ENCODE measurements at places on chromosomes 5 and 9.

- no peak for DNase-seq
Measured at GRCh38 chr9:135023786-135024405, 63.6 kb upstream of the OLFM1 start.

DNA sequence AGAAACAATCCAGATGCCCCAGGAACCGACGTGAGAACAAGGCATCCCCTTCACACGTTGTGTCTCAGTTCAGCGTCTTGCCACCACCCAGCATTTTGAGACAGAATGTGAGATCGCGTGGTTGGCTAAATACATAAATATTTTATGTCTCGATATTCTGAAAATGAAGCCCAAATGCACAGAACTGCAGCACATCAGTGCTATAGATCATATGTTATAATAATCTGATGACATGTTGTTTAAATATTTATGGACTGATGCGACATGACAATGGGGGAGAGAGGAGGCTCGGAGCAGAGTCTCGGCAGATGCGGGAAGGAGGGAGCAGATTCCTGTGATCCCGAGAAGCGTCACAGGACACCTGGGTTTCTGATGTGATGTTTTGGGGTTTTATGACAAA is 10.9 kb downstream of the NEK6 start:
- DNase-seq: no peak

DNA sequence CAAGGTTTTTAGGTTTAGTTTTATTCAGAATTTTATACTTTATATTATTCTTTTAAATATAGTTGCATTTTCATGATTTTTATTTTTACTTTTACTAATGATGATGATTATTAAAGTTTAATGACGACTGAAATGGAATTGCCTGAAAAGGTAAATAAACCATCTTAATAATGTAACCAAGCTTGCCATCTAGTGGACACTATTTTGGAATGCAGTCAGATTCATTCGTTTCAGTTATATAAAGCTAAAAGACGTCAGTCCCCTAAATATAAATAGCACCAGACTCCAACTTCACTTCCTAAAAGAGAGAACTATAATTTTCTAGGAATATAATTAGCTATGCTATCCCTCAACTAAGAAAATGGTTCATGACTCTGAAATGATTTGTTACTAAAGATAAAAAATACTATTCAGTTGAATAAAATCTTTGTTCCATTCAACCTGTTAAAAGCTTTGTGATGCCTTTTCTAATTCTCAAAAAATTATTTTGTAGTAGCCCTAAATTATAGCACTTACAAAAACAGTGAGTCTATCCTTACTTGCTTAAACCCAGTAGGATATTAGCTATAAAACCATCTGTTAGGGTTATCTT is 19.9 kb downstream of the ABITRAM start:
- DNase-seq: peak; percentile 68

GRCh38 chr9:70439991-70440706 is 25.7 kb upstream of the KLF9 start:
- peak; percentile 82 for DNase-seq

DNA sequence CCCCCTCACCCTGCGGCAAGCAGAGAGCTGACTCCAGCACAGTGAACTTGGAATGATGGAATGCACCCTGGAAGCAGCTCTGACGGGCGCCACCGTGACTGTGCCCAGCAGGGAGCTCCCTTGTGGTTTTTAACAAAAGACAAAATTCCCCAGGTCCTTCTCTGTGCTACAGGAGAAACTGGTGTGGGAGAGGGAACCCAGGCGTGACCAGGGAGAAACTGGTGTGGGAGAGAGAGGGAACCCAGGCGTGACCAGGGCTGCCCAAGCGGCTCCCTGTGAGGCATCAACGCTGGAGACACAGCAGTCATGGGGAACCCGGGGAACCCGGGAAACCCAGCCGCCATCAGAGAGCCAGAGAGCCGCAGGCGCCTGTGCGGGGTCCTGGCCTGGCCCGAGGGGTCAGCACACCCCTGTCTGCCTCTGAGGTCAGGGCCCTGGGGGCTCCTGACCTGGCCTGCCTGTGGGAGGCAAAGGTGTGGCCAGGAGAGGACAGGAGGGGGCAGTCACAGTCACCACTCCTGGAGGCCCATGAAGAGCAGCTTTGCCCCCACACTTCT is 3.1 kb upstream of the AHRR start:
- peak; percentile 18 for DNase-seq

DNA sequence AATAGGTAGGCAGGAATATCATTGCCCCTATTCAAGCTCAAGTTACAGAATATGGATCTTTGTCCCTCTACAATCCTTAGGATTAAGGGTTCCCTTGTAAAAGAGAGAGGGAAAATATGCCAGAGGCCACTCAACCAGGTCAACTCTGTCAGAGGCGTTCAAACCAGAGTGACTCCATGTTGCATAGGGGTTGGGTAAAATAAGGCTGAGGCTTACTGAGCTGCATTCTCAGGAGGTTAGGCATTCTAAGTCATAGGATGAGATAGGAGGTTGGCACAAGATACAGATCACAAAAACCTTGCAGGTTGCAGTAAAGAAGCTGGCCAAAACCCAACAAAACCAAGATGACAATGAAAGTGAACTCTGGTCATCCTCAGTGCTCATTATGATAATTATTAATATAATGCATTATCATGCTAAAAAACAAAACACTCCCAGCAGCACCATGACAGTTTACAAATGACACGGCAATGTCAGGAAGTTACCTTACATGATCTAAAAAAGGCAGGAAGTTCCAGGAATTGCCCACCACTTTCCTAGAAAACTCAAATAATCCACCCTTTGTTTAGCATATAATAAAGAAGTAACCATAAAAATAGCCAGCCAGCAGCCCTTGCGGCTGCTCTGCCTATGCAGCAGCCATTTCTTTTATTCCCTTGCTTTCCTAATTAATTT is 64.8 kb downstream of the ERP44 start:
- no peak for DNase-seq

DNA sequence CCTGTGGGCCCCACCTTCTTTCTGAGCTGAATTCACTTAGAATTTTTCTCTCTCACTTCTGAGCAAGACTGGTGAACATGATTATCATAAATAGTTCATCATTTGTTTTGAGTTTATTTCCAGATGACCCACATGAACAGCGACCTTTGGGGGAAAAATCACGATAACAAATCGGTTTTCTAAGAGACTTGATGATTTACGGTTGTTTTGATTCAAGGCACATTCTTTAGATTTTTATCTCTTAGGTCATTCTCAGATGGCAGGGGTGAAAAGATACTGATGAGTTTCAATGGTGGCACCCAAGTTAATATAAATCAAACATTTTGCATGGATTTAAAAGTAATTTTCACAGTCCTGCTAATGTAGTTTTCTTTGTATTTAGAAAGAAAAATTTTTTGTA is 95.1 kb downstream of the DMXL1 start:
- peak; percentile 7 for DNase-seq

GRCh38 chr9:36456480-36457065 is 56.5 kb upstream of the RNF38 start:
- peak; percentile 48 for DNase-seq

- DNase-seq: peak; percentile 81
Measured at GRCh38 chr5:80763211-80763610, 108.4 kb upstream of the DHFR start.

DNA sequence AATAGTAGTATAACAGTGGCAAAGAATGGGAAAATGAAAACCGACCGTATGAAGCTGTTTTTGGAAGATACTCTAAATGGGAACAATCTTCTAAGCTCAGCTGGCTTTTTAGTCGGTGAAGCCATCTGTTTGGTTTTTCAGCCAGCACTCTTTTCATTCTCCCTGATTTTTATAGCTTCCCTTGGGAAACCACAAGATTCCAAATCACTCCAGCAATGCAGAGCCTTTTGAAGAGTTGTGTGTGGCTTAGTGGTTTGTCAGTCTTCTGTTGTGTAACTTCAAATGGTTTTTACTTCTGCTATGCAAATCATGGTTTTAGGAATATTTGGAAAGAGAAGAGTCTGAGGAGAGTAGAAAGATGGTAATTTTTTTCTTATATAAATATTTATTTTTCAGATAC is 180.7 kb downstream of the KDM4C start:
- DNase-seq: peak; percentile 93

DNA sequence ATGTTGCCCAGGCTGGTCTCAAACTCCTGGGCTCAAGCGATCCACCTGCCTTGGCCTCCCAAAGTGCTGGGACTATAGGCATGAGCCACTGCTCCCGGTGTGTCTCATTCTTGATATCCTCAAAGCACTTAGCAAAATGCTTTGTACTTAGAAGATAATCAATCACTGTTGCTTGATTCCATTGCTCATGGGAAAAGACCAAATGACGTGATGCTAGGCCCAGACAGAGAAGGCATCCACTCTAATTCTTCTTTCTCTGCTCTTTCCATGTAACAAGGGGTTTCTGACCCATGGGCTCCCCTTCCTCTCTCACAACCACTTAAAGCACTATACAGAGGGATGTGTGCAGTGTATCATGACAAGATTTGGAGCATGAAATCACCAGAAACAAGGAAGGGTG is 83.0 kb downstream of the APBA1 start:
- DNase-seq: no peak

GRCh38 chr5:58090704-58091103 is 369.2 kb downstream of the PLK2 start:
- no peak for DNase-seq

DNA sequence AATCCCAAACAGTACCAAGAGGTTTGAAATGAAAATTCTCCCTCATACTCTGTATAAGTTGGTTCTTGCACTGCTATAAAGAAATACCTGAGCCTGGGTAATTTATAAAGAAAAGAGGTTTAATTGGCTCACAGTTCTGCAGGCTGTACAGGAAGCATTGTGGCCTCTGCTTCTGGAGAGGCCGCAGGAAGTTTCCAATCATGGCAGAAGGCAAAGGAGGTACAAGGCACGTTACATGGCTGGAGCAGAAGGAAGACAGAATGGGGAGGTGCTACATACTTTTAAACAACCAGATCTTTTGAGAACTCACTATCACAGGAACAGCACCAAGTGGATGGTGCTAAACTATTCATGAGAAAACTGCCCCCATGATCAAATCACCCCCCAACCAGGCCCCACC is 25.6 kb upstream of the ERBIN start:
- no peak for DNase-seq

GRCh38 chr5:78753093-78753531 is 104.5 kb upstream of the LHFPL2 start:
- peak; percentile 70 for DNase-seq

GRCh38 chr5:140358738-140359310 is 1.2 kb upstream of the SLC4A9 start:
- DNase-seq: peak; percentile 52

DNA sequence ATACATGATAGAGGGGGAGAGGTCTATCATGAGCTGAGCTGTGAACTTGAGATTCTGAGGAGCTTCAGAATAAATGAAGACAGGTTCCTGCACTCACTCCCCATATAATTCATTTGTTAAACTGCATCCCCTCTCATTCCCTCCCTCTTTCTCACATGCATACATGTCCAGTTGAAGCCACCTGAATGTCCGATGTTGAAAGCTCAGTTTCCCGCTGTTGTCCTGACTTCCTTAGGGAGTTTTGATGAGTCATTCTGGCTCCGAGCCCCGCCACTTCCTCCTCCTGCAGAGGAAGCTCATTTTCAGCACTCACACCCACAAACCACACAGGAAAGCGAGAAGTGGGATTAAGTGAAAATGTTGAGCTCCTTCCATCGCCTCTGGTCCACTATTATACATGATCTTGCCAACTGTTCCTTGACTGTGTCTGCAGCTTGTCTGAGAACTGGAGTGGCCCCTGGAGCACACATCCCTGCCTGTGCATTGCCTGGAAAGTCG is 121.2 kb downstream of the CEMIP2 start:
- DNase-seq: peak; percentile 91

GRCh38 chr9:121620777-121621449 is 30.5 kb upstream of the DAB2IP start:
- no peak for DNase-seq

- no peak for DNase-seq
Measured at GRCh38 chr5:167207081-167207480, 1084.4 kb upstream of the WWC1 start.

- peak; percentile 92 for DNase-seq
Measured at GRCh38 chr5:65100911-65101631, 332.3 kb downstream of the CWC27 start.

GRCh38 chr5:140381351-140381750 is 20.3 kb upstream of the ANKHD1 start:
- no peak for DNase-seq

GRCh38 chr5:88830567-88830966 is 52.4 kb downstream of the MEF2C start:
- no peak for DNase-seq

- no peak for DNase-seq
Measured at GRCh38 chr9:89380437-89381307, 62.4 kb downstream of the SECISBP2 start.

DNA sequence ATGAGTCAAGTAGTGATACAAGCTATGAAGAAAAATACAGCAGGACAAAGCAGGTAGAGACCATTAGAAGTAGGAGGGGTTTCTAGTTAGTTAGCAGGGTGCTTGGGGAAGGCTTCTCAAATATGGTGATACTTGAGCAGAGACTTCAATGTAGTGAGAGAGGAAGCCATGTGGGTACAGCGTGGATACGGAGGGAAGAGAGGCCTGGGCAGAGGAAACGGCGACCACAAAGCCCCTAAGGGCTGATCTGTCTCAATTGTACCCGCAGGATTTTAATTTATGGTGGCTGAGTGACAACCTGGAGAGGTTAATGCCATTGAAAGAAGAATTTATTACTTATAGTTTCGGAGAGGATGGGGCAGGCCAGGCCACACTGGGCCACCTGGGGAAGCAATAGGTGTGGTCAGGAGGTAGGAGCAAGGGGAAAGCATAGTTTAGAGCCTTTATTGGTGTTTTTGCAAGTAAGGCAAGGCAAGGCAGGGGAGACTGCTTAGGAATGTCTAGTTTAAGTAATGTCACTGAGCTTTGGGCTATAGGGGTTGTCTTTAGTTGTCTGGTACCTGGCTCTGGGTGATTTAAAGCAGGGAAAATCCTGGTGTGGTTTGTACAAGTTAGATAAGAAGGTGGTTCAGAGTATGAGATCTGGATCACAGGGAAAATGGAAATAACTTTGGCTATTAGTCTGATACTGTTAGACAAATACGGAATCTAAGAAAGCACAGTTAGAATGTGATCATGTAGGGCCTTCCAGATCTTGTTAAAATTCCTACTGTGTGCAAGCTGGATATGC is 42.6 kb downstream of the GCNT4 start:
- DNase-seq: no peak

GRCh38 chr5:100464418-100464817 is 70.8 kb upstream of the FAM174A start:
- DNase-seq: peak; percentile 64

GRCh38 chr9:121082075-121082474 is 7.3 kb downstream of the CNTRL start:
- DNase-seq: no peak

DNA sequence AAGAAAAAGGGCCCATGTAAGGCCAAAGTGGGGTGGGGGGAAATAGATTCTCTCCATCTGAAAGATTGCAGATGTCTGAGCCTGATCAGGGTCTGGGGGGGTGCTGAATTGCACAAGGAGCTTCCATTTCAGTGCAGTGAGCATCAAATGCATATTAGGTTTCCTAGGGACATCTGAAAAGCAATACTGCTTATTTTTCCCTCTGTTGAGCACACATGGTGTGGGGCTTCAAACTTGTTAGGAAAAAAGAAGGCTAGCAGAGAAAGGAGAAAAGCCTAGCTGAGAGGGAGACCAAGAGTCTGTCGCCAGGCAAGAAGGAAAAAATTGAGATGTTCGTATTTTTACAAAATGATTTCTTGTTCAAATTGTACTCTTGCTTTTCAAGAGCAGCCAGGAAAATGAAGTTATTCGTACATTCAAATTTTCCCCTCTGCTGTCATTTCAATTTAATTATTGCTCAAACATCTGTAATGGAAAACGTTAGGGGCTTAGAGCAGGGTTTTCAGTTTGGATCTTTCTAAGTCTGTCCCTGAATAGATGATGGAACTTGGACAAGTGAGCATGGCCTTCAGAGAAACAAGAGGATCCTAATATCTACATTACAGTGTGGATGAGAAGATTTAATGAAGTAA is 191.9 kb upstream of the GAS1 start:
- DNase-seq: no peak

GRCh38 chr5:66560371-66560770 is 35.8 kb upstream of the MAST4 start:
- DNase-seq: no peak

Measured in iris pigment epithelial cell (primary cell).